RWPE1 (cell line): ENCODE measurements at places on chromosomes 5 and 9.
A peak's percentile ranks its signal among the peaks of the same experiment; 100 is the strongest.

DNA sequence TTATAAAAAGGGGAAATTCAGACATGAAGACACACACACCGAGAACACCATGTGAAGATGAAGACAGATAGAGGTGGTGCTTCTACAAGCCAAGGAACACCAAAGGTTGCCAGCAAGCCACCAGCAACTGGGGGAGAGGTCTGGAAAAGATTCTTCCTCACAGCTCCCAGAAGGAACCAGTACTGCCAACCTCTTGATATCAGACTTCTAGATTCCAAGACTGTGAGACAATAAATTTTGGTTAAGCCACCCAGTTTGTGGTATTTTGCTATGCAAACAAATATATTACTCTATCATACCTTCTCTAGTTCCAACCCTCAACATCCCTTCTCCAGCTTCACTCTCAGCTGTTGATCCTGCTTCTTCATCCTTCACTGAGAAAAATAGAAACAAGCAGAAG, 451.1 kb downstream of the EBF1 start:
- no peak for DNase-seq

DNA sequence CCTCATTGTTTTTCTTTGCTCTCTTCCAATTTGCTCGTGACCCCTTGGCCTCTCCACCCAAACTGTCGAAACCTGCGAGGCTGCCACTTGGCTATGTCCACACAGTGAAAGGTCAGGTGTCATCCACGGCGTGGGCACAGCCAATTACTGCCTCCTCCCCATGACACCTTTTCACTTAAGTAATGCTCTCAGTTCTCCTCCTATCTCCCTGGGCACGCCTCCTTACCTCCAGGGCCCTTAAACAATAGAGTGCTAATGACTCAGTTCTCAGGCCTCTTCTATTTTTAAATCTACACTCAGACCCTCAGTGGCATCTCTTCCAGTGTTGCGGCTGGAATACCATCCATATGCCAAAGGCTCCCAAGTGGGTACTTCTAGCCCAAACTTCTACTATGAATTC, 256.8 kb downstream of the ROR2 start:
- peak; percentile 81 for DNase-seq

DNA sequence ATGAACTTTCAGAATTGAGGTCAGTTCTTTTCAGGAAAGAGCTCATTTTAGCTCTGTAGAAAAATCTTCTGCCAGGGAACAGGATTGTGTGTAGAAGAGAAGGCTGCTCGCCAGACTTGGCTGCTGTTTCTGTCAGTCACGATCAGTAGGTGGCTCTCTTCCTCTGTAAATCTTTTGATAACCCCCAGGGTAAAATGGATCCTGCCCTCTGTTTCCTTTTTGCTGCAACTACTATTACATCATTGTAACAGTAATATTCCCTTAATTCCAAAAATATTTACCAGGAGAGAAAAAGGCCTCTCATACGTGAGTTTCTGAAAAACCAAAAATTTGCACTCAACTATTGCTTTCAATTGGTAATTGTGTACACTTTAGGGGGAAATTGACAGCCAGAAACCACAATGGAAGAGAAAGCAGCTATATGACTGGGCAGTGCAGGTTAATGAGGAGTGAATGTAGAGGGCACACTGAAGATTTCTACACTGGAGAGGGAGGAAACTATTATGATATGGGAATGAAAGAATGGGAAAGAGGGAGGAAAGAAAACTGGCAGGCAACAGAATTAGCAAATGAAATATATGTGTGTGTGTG, 12.3 kb downstream of the IFNA21 start:
- DNase-seq = peak; percentile 45

DNA sequence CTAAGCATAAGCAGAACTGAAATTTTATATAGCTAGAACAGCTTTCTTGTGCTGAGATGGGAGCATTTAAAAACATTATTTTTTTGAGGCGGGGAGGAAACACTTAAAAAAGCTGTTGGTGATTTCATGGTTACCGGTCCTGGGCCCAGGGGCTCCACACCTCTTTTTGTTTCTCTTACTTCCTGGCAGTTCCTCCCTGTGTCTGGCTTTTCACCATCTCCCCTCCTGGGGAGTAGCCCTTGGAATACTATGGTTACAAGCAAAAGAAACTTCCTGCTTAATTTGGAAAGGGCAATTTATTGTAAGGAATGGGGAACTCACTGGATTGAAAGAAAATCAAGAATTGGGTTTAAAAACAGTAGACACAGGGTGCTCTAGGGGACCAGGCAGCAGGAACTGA, 105.1 kb downstream of the SLC24A2 start:
- DNase-seq = no peak

DNA sequence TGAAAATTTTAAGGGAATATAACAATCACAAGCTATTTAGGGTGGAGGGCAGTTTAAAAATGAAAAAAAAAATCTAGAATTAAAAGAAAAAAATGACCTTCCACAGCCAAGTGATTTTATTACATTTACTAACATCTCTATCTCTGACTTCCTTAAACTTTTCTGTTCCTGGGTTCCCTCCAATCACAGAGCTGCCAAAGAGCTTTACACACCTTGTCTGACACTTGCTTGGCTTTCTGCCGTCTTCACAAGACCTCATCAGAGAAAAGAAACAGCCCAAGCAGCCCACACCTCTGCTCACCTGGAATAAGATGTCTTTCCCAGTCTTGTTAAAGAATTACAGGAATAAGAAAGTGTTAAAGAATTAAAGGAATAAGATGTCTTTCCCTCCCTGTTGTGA, 38.9 kb downstream of the PSMB7 start:
- no peak for DNase-seq
